ENCODE measurements at places on chromosomes 2 and 18.

DNA sequence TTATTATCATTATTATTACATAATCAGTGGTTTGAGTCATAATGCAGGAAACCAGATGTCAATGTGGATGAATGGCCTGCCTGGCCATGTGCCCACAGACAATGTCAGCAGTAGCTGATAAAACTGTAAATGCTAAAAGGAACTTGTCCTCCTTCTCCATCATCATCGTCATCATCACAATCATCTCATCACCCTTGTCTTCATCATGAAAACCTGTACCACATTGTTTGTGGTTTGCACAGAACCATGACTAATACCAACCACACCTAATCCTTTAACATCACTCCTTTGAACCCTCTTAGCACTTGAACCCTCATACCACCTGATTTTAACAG lies 96.0 kb downstream of the HNMT start:
- DNase-seq = no peak

- no peak for DNase-seq
These were observed 17.4 kb downstream of the SRD5A2 start for GRCh38 chr2:31563273-31563839.

GRCh38 chr2:37917281-37918228 lies 7.5 kb upstream of the RMDN2 start:
- DNase-seq = no peak

DNA sequence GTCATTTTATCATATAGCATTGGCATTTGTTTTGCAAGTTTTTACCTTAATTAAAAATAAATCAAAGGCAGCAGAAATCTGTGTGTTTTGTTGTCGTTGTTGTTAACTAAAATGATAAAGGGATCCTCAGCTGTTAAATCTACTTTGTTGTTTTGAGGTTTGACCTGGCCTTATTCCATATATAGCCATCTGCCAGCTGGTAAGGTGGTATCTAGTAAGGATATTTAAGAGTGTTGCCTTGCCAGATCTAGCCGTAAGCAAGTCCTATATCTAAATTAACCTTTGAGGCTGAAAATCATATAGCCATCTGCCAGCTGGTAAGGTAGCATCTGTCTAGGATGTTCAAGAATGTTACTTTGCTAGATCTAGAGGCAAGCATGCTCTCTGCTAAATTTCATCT lies 56.6 kb downstream of the BMPR2 start:
- DNase-seq = peak; percentile 63

GRCh38 chr18:38241736-38242135 lies 676.1 kb upstream of the CELF4 start:
- no peak for DNase-seq

- DNase-seq = peak; percentile 50
These were observed 124.2 kb downstream of the MRO start for GRCh38 chr18:50695431-50696176.

GRCh38 chr18:3460823-3461398 lies 10.9 kb downstream of the TGIF1 start:
- no peak for DNase-seq

- DNase-seq = no peak
These were observed 25.4 kb downstream of the SMC6 start for GRCh38 chr2:17728210-17728609.

DNA sequence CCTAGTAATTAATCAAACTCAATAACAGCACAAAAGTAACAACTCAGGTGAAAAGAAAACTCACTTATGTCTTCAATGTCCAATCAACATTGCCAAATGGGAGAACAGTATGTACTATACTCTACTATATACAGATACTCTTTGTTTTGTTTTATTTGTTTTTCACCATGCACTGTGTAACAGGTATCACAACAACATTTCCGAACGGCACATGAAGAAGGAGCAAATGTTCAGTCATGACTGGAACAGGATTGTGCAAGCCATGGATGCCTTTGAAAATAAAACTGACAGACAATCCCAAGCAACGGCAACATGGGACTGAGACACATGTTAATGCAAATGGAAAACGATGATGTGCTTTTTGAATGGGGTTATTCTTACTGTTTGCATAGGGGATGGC lies 334.9 kb upstream of the THUMPD2 start:
- no peak for DNase-seq

GRCh38 chr2:241035142-241035817 lies 36.9 kb downstream of the SNED1 start:
- peak; percentile 23 for DNase-seq

GRCh38 chr2:26401739-26402541 lies at the start of gene DRC1:
Gene DRC1 (plus strand): TSS chr2:26401920. CDS start chr2:26401990, 70 bp downstream.
- DNase-seq = peak; percentile 76

- no peak for DNase-seq
These were observed 111.1 kb upstream of the CAB39 start for GRCh38 chr2:230601510-230601909.
